Right lobe of liver (tissue), 6 donors: ENCODE measurements at places on chromosomes 2 and 18.

- no peak overlapping the region for H3K4me3 ChIP-seq
- H3K4me1 ChIP-seq, result no peaks in the 10 kb centered on the region
- no peak for DNase-seq
These were observed 205.0 kb downstream of the RAD51AP2 start for GRCh38 chr2:17313261-17313660.

DNA sequence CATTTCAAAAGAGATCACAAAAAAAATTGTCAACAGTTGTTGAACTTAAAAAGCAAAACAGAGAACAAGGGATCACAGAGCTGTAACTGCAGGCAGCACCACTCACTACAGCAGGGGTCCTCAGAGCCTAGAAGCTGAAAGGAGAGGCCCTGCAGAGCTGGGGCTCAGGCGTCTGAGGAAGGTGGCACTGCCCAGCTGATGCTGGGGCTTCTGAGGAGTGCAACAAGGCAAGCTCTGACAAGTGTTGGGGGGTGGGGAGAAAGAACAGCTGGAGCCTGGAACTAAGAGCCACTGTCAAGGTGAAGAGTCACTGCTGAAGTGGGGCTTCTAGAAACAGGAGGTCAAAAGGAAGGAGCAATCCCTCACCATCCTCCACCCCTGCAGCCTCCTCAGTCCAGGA is 46.2 kb downstream of the FTCDNL1 start:
- DNase-seq, result no peak
- no peaks in the 10 kb centered on the region for H3K4me1 ChIP-seq
- no peak overlapping the region for H3K4me3 ChIP-seq
- no peaks in the 10 kb centered on the region for H3K27me3 ChIP-seq
- no peak overlapping the region for H3K27ac ChIP-seq

- H3K27ac ChIP-seq, result no peak overlapping the region
- no peak overlapping the region for H3K4me3 ChIP-seq
- DNase-seq, result no peak
- H3K27me3 ChIP-seq, result no peaks in the 10 kb centered on the region
- no peaks in the 10 kb centered on the region for H3K36me3 ChIP-seq
These were observed 13.5 kb upstream of the NTSR2 start for GRCh38 chr2:11683476-11683875.

DNA sequence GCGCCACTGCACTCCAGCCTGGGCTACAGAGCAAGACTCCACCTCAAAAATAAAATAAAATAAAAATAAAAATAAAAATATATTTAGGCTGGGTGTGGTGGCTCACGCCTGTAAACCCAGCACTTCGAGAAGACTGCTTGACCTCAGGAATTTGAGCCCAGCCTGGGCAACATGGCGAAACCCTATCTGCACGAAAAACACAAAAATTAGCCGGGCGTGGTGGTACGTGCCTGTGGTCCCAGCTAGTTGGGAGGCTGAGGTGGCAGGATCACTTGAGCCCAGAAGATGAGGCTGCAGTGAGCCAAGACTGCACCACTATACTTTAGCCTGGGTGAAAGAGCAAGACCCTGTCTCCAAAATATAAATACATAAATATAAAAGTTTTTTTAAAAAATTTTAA is 6.4 kb downstream of the RTN4 start:
- H3K4me1 ChIP-seq, result no peaks in the 10 kb centered on the region
- no peak for DNase-seq
- H3K27ac ChIP-seq, result no peak overlapping the region
- no peaks in the 10 kb centered on the region for H3K27me3 ChIP-seq

DNA sequence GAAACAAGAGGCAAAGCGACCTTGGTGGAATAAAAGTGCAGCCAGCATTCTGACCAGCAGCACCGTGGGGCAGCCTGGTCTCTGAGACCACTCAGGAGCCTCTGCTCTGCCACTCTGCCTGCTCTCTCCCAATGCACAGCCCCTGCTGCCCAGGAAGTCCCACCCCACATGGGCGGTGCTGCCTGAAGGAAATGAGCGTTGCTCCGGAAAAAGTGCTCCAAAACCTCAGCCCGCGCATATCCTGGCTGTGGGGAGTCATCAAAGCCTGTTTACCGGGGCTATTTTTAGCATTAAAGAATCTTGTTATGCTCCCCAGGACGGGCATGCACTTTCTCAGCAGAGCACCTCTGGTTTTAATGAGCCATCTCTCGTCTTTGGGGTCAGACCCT is 54.5 kb downstream of the EPAS1 start:
- DNase-seq, result no peak
- H3K4me1 ChIP-seq, result peaks cover 7% of the 10 kb centered on the region
- H3K36me3 ChIP-seq, result peaks cover 12% of the 10 kb centered on the region
- H3K27me3 ChIP-seq, result no peaks in the 10 kb centered on the region

DNA sequence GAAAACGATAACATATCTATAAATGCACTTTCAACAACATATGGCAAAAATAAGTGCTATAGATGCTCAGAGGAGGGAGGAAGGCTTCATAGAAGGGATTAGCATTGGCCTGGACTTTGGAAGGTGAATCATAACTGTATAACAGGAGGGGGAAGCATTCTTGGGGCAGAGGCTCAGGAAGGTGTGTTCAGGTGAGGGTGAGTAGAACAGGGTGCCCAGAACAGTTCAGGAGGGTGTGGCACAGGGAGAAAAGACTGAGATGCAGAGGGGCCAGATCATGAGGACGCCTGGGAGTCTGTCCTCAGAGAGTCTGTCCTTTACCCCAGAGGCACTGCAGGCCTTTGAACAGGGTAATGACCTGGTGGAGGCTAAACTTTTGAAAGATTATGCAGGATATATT is 29.3 kb upstream of the MEP1B start:
- no peak overlapping the region for H3K4me3 ChIP-seq
- no peaks in the 10 kb centered on the region for H3K4me1 ChIP-seq
- no peaks in the 10 kb centered on the region for H3K36me3 ChIP-seq
- H3K27me3 ChIP-seq, result no peaks in the 10 kb centered on the region
- no peak overlapping the region for H3K27ac ChIP-seq
- DNase-seq, result no peak

GRCh38 chr2:80689106-80689505 is 384.6 kb upstream of the LRRTM1 start:
- no peaks in the 10 kb centered on the region for H3K27me3 ChIP-seq
- no peaks in the 10 kb centered on the region for H3K4me1 ChIP-seq
- no peak overlapping the region for H3K27ac ChIP-seq

- no peaks in the 10 kb centered on the region for H3K36me3 ChIP-seq
- no peaks in the 10 kb centered on the region for H3K4me1 ChIP-seq
- peak overlapping the region; percentile 98 for H3K27ac ChIP-seq
- H3K27me3 ChIP-seq, result no peaks in the 10 kb centered on the region
- H3K4me3 ChIP-seq, result peak overlapping the region; percentile 86
These were observed 834 bp downstream of the ZNF638 start for GRCh38 chr2:71332435-71332796.

DNA sequence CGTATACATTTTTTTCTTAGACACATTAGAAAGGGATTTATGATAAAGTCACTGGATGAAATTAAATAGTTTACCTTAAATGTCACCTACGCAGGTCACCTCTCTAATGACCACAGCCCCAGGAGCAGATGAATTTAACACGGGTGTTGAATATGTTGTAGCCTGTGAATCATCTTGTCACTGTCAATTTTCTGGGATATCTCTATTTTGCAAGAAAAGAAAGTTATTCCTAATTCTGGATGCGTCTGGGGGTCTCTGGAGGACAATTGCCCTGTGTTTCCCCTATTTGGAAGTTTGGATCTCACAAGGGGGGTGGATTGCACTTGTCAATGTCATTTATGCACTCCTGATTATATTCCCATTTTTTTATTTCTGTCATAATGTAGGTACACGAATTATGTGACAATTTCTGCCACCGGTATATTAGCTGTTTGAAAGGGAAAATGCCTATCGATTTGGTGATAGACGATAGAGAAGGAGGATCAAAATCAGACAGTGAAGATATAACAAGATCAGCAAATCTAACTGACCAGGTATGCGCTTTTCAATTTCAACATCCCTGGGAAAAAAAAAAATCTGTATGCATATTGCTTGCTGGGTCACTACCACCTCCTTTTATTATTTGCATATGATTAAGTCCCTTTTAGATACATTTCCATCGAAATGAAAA is 7.7 kb downstream of the MEIS1 start:
- no peaks in the 10 kb centered on the region for H3K36me3 ChIP-seq
- no peaks in the 10 kb centered on the region for H3K4me1 ChIP-seq
- DNase-seq, result no peak
- H3K27me3 ChIP-seq, result no peaks in the 10 kb centered on the region
- H3K27ac ChIP-seq, result peak overlapping the region; percentile 40
- no peak overlapping the region for H3K4me3 ChIP-seq

GRCh38 chr2:224574423-224575084 is 10.6 kb downstream of the CUL3 start:
- H3K4me1 ChIP-seq, result peaks cover 28% of the 10 kb centered on the region
- no peak for DNase-seq
- H3K27ac ChIP-seq, result no peak overlapping the region
- H3K27me3 ChIP-seq, result no peaks in the 10 kb centered on the region
- no peak overlapping the region for H3K4me3 ChIP-seq
- H3K36me3 ChIP-seq, result no peaks in the 10 kb centered on the region

DNA sequence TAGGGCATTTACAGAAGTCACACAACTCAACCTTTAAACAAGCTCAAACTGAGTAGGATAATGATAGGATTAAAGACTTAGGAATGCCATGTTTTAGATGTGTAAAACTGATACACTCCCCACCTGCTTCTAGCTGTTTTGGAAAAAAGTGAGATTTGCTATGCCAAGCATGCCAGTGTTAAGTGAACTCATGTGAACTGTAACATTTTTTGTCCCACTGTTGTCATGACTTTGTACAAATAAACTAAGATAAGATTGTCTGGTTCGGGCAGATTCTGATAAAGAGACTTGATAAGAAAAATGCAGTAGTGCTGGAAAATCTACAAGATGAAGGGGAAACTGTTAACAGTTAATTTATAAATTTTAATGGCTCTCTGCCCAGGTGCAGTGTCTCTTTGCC is 66.5 kb downstream of the GLS start:
- no peaks in the 10 kb centered on the region for H3K36me3 ChIP-seq
- H3K27ac ChIP-seq, result no peak overlapping the region
- no peaks in the 10 kb centered on the region for H3K27me3 ChIP-seq

- no peak overlapping the region for H3K4me3 ChIP-seq
- no peak overlapping the region for H3K27ac ChIP-seq
- peak; percentile 52 for DNase-seq
These were observed 30.1 kb downstream of the MOCOS start for GRCh38 chr18:36217348-36217747.

DNA sequence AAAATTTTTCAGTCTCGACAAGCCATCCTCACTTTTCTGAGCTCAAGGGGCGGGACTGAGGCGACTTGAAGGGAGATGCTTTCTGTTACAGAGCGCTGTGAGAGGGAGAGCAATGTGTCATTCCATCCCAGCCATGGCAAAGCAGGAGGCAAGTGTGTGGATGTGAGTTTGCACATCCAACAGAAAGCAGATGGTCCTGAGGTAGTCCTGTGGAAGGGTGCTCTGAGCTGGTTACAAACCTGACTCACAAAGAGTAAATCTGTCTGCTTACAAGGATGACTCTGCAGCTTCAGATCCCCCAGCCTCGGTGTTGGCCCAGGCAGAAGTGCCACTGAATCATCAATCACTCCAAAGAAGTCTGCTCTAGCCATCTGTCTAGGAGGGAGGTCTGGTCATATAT is 482.0 kb upstream of the DCC start:
- H3K4me3 ChIP-seq, result no peak overlapping the region
- DNase-seq, result no peak
- H3K4me1 ChIP-seq, result no peaks in the 10 kb centered on the region
- no peaks in the 10 kb centered on the region for H3K36me3 ChIP-seq
- H3K27me3 ChIP-seq, result no peaks in the 10 kb centered on the region

GRCh38 chr2:17272170-17272569 is 246.1 kb downstream of the RAD51AP2 start:
- no peaks in the 10 kb centered on the region for H3K36me3 ChIP-seq
- no peaks in the 10 kb centered on the region for H3K4me1 ChIP-seq
- no peak for DNase-seq
- no peaks in the 10 kb centered on the region for H3K27me3 ChIP-seq
- no peak overlapping the region for H3K27ac ChIP-seq

DNA sequence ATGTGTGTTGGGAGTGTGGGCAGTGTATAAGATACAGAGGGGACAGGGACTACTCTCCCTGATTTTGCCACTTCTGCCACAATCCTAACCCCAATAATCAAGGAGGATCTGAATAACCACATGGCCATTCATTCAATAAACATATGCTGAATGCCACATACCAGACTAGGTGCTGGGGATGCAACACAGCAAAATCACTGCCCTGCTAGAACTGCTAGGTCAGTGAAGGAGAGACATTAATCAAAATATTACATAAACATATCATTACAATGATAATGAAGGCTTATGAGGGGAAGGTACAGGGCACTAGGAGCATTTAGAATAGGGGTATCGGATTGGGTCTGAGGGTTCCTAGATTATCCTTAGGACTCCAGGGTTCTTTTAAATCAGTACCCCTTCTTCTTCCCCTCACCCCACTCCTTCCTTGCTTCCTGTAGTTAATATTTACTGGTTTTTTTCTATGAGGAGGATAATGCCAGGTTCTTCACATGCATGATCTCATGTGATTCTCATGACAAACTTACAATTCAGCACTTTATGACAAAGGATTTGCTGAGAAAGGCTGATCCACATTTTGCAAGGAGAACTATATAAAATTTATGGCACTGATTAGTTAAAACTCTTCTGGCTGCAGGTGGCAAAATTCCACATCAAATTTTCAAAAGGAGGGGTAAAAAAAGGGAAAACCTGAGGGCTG is 56.4 kb upstream of the PCBP1 start:
- no peaks in the 10 kb centered on the region for H3K4me1 ChIP-seq
- no peaks in the 10 kb centered on the region for H3K27me3 ChIP-seq
- no peak overlapping the region for H3K4me3 ChIP-seq
- no peak overlapping the region for H3K27ac ChIP-seq

DNA sequence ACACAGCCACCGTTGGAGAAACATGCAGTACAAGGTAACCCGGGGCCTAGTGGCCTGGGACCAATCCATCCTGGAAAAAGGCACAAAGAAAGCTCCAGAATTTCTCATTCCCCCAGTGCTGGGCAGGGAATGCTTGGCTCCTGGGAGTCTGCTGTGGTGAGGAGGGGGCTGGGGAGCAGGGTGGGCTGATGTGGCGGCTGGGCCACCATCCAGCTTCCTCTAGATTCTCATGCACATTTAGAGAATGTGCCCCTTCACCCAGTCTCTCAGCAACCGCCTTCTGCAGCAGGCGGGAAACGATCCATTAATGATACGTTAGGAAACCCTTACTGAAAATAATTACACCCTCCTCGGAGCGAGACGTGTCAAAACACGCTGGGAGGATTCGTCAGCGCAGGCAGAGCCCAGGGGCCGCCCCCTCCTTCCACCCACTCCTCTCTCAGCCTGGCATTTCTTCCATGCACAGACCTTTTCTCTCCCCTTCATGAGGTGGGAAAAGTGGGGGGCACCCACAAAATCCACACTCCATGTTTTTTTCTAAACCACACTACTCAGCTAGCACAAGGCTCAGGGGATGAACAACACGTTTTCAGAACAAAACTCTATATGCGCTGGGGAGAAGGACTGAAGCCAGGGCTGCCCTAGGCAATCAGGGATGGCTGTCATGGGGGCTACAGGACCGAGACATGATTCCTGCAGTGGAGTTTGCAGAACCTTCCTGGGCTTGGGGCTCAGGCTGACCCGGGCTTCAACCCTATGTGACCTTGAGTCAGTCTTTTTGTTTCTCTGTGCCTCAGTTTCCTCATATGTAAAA is 56.1 kb upstream of the SMAD7 start:
- H3K27ac ChIP-seq, result no peak overlapping the region
- DNase-seq, result no peak
- no peak overlapping the region for H3K4me3 ChIP-seq
- no peaks in the 10 kb centered on the region for H3K4me1 ChIP-seq
- no peaks in the 10 kb centered on the region for H3K36me3 ChIP-seq
